ENCODE measurements at places on chromosomes 7 and 10. TPM values are rescaled to one million over a fixed set of nuclear protein-coding genes. Genes with fewer than 3 reads are reported as not detected.

PAX2 gene
- 0.38 TPM for total RNA-seq

MSMB gene
- total RNA-seq: not detected

GSDME gene
- total RNA-seq: 60.3 TPM

NRF1 gene
- total RNA-seq: 12.3 TPM

POLL gene
- total RNA-seq: 10.1 TPM

CHST15 gene
- 1.7 TPM for total RNA-seq

MYOF gene
- total RNA-seq: 231 TPM

ELFN1 gene
- total RNA-seq: 0.38 TPM

NEURL1 gene
- total RNA-seq: under 0.01 TPM

XRCC2 gene
- 1.1 TPM for total RNA-seq

FRMPD2 gene
- total RNA-seq: not detected

NSUN6 gene
- 9.3 TPM for total RNA-seq

GALNT17 gene
- not detected for total RNA-seq

Data from regular cardiac myocyte (primary cell).